Heart right ventricle (tissue), 16 donors: ENCODE measurements at places on chromosomes 4 and X. TPM values are rescaled to one million over a fixed set of nuclear protein-coding genes. Genes with fewer than 3 reads are reported as not detected.

GRCh38 chr4:73860181-73860580, 7.1 kb downstream of the PF4V1 start:
- no peak for DNase-seq

GRCh38 chrX:49925176-49925575, 2.8 kb downstream of the CLCN5 start:
- no peak for DNase-seq

TLR10 gene
- total RNA-seq, result not detected

OPN1MW3 gene
- not detected for total RNA-seq

RNF150 gene
- 89.9 TPM for total RNA-seq

DNA sequence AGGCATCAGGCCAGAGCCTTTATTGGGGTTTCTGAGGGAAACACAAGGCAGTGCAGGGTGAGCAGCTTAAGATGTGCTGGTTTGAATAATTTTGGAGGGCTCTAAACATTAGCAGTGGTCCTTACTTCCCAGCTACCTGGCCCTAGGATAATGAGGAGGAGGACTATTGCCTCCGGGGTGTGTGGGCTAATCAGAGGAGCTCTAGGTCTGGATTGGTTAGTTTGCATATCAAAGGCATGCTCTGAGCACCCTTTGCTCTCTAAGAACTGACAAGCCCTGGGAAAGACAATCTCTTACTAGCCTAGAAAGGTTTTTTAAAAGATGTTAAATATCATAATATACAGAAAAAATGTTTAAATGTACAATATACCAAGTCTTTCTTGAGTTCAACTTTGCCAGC, 58.4 kb downstream of the RXFP1 start:
- no peak for DNase-seq

GRCh38 chrX:32155044-32155638, 1056.2 kb downstream of the DMD start:
- no peak for DNase-seq

GRCh38 chr4:77785669-77786068, 33.5 kb downstream of the CNOT6L start:
- DNase-seq, result no peak

GRCh38 chr4:73311428-73311827, 52.8 kb upstream of the ANKRD17 start:
- no peak for DNase-seq

PIR gene
- 17.8 TPM for total RNA-seq

- no peak for DNase-seq
Measured at GRCh38 chrX:19019996-19020395, 36.1 kb upstream of the PHKA2 start.

- DNase-seq, result peak; percentile 5
Measured at GRCh38 chr4:337932-338758, 531 bp downstream of the ZNF141 start.

GLOD5 gene
- not detected for total RNA-seq

DNA sequence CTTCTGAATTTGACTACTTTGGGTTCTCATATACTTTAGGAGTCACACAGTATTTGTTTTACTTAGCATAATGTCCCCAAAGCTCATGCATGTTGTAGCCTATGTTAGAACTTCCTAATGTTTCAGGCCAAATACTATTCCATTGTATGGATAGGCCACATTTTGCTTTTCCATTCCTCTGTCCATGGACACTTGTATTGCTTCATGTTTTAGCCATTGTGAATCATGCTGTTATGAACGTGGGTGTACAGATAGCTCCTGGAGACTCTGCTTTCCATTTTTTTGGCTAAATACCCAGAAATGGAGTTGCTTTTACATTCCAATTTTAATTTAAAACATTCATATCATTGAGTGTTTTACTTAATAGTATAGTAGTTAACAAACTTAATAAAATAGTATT, 54.5 kb downstream of the HTT start:
- no peak for DNase-seq

DNA sequence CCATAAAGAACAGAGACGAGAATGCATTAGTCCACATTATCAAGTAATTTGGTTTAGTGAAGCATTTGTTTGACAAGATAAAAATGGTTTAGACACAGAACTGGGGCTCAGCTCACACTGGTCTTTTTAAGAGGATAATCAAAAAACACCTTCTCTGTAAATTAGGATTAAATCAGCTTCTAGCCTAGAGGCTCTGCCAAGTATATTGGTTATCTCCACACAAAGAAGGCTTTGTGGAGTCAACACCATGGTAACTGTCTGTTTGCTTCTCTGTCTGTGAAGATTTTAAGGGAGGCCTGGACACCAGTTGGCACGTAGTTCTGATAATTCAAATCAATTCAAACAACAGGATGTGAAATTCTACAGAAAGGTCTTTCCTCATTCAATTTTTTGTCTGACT, 687.0 kb downstream of the DMD start:
- DNase-seq, result no peak

GRCh38 chr4:128571747-128572146, 237.8 kb upstream of the JADE1 start:
- peak; percentile 33 for DNase-seq

GRCh38 chr4:53168228-53168627, 197.6 kb downstream of the SCFD2 start:
- DNase-seq, result no peak

DNA sequence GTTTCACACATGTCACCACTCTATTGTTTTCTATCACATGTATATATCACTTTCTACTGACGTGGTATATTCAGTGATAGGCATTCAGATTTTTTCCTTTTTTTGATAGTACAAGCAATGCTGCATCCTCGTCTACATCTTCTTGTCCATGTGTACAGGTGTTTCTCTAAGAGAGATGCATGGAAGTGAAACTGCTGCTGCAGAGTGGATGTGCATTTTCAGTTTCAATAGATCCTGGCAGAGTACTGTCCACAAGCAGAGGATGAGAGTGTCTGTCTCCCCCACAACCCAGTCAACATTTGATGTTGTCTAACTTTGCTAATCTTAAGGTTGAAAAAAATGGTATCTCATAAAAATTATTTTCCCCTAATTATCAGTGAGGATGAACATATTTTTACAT, 194.0 kb upstream of the CASK start:
- no peak for DNase-seq

GRCh38 chrX:69286565-69286906, 121.3 kb upstream of the PJA1 start:
- DNase-seq, result no peak

GRCh38 chr4:62130230-62130629, 930.1 kb downstream of the ADGRL3 start:
- no peak for DNase-seq

NAP1L2 gene
- 12.1 TPM for total RNA-seq

DNA sequence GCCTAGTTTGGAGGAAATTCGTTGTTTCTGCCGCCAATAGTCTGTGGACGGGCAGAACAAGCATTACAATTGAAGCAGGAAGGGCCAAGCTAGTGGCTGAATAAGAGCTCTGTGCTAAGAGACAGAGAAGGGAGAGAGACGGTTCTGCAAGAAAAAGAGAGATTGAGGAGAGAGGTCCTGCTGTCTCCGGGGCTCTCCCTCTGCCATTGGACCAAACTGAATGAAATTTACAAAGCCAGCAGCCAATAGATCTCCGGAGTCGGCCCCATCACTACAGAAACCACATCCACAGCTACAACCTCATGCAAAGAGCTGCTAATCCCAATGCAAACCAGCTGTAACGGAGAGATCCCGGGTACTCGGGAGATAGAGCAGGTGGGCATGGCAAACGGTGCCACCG, at the start of gene NLGN4X:
Gene NLGN4X, minus strand, starts transcription at position 148 of the 400 bp plus-strand sequence. CDS start 77,401 bp downstream, outside the sequence.
- DNase-seq, result no peak
